ENCODE measurements at places on chromosomes 1 and 21. TPM values are rescaled to one million over a fixed set of nuclear protein-coding genes. Genes with fewer than 3 reads are reported as not detected.

DNA sequence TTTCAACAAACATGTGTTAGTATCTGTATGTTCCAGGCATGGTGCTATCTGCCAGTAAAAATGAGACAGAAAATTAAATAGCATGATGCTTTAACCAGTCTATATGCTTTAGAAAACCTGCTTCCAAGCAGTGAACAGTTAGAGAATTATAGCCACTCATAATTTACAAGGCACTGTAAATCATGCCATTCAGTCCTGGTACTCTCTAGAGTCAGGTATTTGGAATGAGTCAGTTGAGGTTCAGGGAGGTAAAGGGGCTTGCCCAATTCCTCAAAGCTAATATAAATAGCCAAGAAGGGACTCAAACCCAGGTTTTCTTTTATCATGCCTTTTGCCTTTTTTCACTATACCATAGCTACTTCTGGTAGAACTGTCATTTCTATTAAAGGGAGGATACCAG is 184.4 kb downstream of the NFIA start:
- no peak for DNase-seq

DNA sequence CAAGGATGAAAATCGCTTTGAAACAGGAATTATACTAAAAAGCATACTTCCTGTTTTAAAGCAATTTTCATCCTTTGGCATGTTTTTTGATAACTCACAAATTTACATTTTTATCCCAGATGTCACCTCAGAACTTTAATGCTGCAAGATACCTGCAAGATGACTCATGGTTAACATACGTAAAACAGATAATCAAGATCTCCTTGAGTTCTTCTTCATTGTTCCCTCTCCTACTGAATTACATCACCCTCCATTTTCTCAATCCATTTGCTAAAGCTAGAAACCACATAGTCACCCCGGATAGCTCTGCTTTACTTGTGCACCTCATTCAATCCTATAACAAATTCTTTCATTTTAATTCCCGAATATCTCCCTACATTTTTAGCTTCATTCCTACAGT is 1114.2 kb downstream of the PLA2G4A start:
- peak; percentile 9 for DNase-seq

DNA sequence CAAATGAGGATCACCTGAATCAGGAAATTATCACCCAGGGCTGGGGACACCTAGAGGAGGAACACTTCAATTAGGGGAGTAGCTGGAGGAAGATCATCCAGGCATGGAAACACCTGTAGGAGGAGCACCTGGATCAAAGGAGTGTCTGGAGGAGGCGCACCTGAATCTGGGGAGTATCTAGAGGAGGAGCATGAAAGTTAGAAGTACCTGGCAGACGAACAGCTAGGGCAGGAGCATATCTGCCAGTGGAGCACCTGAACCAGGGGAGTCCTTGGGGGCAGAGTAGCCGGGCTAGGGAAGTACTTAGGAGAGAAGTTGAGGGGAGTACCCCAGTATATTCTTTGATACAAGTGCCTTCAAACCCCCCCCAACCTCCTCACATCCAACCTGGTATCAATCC is 1.3 kb downstream of the C1orf210 start:
- no peak for DNase-seq

RUNX3 gene
- total RNA-seq = not detected

SELP gene
- total RNA-seq = not detected

GRCh38 chr1:44437107-44437716 is 32.2 kb downstream of the RNF220 start:
- DNase-seq = no peak

COL8A2 gene
- total RNA-seq = 0.62 TPM

BLACAT1 gene
- 1.4 TPM for total RNA-seq

GRCh38 chr1:209364716-209365115 is 218.8 kb upstream of the CAMK1G start:
- DNase-seq = peak; percentile 71

GPR161 gene
- total RNA-seq = 26.0 TPM

DNA sequence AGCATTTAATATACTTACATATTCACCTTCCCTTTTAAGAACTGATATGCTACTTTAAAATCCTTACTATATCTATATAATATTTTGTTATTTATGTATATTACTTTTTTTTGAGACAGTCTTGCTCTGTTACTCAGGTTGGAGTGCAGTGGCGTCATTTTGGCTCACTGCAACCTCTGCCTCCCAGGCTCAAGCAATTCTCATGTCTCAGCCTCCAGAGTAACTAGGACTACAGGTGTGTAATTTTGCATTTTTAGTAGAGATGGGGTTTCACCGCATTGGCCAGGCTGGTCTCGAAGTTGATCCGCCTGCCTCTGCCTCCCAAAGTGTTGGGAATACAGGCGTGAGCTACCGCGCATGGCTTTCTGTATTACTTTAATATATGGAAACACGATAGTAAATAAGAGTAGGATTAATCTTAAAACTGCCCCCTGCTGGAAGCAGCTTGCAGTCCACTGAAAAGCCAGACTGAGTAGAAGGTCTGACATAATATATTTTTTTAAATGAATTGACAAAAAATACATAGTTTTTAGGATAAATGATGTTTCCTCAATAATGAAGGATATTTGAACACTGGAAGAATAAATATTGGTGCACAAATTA is 24.4 kb downstream of the RCAN3 start:
- no peak for DNase-seq

DNA sequence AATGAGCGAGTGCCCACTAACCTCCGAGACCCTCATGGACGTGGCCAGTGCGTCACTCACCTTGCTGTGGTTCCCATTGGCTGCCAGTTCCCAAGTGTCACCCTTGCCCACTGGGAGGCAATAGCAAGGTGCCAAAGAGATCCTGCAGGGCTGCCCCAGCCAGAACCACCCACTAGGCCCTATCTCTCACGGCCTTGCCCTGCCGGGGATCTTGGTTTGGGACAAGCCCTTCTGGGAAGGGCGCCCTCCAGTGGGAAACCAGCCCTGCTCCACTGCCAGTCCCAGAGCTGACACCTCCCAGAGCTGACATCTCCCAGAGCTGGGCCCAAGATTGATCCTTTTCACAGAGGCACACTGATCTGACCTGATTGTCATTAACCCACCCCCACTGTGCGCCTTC is 2.1 kb upstream of the SELENON start:
- DNase-seq = no peak

DNA sequence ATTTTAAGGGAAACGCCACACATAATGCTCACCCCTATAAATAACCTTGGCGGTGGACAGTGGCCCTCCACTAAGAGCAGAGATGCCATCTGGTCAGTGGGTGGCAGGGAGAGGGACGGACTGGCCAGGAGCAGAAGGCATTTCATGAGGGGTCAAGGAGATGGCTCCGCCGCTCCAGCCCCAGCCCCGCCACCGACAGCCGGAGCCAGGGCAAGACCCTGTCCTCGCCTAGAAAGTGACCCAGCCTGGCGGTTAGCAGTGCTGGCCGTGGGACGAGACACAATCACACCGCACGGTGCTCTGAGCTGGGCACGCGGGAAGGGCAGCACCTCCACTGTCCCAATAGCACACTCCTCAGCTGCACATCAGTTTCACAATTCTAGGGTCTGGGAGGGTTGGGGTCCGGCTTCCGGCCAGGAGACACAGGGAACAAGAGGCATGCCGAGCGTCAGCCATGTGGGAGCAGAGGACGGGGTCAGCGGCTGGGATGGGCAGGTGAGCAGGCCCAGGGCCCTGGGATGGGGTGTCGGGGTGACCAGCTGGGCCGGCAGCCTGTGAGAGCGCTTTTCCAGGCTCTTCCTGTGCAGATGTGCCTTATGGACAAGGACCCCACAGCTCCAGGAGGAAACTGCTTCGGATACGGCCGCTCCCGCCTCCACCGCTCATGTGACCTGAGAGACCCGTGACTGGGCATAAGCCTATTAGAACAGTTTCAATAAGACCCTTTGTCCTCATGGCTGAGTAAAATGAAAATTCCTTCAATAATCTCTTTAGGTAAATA is 5.7 kb downstream of the SLC19A1 start:
- no peak for DNase-seq

CDCA8 gene
- total RNA-seq = 22.5 TPM

DNA sequence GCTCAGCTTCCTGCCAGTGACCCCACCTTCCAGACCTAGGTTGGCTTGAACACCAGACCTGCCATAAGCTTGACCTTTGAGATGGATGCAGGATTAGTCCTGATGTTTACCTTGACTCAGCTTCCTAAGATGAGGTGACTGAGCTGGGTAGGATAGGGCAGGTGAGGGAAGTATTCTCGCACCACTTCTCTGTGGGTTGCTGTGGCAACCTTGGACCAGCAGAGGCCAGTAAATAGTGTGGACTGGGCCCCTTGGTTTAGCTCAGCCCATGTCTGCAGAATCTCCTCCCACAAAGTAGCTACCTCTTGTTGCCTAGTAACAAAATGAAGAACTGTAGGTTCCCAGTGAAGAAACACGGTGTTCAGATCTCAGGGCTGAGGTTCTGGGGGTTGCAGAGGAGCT is 8.4 kb downstream of the RPS6KA1 start:
- DNase-seq = no peak

SPRR2G gene
- not detected for total RNA-seq

GPR3 gene
- 0.50 TPM for total RNA-seq

DNA sequence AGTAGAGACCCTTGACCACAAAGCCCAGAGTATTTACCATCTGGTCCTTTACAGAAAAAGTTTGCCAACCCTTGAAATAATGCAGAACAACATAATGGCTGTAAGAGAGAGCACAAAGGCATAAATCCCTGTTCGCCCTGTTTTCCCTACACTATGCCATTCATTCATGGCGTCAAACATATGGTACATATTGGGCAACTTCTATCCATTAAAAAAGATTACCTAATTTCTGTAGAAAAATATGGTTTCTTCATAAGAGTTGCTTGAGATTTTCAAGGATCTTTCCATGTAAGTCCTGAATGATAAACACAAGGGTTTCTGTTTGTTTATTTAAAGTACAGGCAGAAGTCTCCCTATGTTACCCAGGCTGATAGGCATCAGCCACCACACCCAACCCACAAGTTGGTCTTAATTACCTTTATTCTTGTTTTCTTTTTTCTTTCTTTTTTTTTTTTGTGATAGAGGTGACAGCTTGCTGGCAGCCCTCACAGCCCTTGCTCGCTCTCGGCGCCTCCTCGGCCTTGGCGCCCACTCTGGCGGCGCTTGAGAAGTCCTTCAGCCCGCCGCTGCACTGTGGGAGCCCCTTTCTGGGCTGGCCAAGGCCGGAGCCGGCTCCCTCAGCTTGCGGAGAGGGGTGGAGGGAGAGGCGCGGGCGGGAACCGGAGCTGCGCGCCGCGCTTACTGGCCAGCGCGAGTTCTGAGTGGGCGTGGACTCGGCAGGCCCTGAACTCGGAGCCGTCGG is 68.3 kb upstream of the NR5A2 start:
- DNase-seq = no peak

HPDL gene
- not detected for total RNA-seq

AGT gene
- 15.2 TPM for total RNA-seq

DNA sequence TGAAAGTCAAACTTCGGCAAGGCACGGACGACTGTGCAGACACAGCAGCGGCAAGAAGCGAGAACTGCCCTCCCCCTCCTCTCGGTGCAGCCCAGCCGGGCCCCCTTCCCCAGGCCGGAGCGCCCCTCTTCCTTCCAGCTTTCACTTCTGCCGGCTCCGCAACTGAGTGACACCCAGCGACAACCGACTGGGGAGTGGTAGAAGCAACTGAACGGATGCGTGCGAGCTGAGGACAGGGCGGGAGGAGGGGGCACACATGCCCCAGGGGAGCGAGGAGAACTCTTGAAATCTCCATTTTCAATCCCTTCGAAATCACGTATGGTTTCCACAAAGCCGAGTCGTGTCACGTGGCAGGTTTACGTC is 146.6 kb downstream of the PGBD5 start:
- no peak for DNase-seq

DNA sequence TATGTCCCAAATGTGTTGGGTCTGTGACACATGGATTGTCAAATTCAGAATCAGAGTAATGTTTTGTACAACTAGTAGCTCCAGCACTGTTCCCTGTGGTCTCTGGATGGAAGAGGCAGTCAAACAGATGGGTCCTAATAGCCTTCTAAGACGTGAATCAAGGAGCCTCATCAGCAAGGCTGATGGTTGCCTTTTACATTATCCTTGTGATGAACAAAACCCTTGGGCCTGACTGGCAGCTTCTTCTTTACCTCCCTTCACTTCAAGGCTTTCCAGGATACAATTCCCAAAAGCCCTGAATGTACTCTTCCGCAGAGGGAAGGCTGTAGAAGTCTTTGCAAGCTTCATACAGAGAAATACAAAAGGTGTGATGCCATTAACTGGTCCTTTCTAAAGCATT is 633.3 kb downstream of the USP25 start:
- DNase-seq = no peak

DNA sequence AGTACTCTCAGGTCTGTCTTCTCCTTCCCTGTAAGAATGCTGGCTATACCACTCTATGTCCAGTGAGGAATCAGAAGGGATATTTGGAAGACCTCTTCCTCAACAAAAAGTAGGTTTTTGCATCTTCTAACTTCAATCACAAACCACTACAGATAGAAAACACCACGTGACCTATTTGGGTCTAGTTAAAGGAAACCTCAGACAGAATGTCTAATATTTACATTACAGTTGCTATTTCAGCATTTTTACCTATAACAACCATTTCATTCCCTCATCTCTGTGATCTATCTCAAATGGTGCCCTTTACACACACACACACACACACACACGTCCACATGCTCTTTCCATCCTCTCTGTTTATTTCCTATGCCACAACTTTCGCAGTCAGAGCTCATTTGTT is 7.9 kb upstream of the ADORA3 start:
- no peak for DNase-seq

LENEP gene
- total RNA-seq = not detected

GRCh38 chr21:42685036-42685435 is 31.6 kb downstream of the PDE9A start:
- no peak for DNase-seq

DNA sequence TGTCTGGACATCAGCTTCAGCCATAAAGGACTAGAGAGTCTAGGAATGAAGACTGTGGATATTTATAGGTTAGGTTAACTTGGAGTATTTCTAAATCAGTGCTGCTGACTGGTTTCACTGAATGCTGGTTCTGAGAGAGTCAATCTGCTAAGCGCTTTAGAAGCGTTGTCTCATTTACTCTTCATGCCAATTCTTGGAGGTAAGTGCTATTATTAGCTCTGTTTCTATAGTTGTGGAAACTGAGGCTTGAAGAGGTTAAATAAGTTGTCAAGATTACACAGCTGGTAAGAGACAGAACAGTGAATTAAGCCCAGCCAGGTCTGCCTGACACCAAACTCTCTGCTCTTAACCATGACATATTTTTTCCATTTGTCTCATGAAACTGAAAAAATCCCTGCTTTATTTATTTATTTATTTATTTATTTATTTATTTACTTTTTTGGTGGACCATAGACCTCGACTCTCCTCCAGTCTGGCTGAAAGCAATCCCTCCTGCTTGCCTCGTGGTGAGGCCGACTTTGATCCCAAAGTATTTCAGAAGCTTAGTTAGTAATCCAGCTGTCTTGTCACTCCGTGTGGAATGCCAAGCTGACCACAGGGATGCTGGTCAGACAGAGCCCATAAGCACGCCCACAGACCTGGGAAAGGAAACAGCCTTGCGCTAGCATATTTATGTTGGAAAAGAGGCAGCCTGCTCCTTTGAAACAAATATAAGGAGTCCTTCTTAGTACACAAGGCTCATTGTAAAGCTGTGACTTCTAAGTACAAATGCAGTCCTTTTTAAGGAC is 16.9 kb downstream of the NTMT2 start:
- DNase-seq = peak; percentile 91

- DNase-seq = no peak
Observed at GRCh38 chr1:212637902-212638301, 29.3 kb downstream of the ATF3 start.
